ENCODE measurements at places on chromosomes 2 and 18. TPM values are rescaled to one million over a fixed set of nuclear protein-coding genes. Genes with fewer than 3 reads are reported as not detected.

Gene UGT1A4
- not detected for total RNA-seq

Gene PLEKHH2
- 36.6 TPM for total RNA-seq

Gene DTNB
- total RNA-seq = 21.7 TPM

Gene SERPINB12
- total RNA-seq = not detected

Gene CRYGC
- 1,741 TPM for total RNA-seq

Gene ANKRD30BL
- 7.3 TPM for total RNA-seq

Gene HRH4
- not detected for total RNA-seq

Gene ABCG8
- total RNA-seq = 0.27 TPM

Gene MAPRE3
- 21.6 TPM for total RNA-seq

Gene DNAH7
- 6.1 TPM for total RNA-seq
